ENCODE measurements at places on chromosomes 12 and 14.

GRCh38 chr12:72267974-72268373, 4.2 kb upstream of the TRHDE start:
- DNase-seq: no peak

DNA sequence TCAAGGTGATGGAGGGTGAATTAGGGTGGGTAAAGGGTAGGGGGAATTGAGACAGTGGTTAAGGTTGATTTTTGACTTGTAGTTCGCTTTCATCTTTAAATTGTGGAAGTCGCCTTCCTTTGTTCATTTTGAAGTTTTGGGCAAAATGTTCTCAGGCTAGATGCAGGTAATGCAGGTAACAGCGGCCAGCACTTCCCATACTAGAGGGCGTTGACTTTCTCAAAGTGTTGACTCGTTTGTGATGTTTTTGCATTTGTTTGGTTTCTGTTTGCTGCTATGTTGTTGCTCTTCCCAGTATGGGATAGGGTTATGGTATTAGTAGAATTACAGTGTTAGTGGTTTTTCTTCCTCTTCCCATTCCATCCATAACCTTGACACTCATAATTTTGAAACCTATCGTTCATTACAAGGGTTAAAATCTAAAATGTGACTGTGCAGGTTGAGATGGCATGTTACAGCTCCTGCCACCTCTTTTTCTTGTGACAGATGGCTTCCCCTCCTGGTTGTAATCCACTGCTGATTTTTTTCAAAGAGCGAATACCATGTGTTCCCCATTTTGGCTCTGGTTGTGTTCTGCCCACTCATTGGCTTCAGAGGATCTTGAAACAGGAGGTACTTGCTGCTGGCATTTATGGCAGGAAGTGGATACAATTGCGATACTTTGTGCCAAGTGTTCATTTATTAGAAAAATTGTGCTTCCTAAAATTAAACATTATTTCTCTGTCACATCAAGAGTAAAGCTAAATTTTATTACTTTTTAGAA, 57.1 kb downstream of the ERC1 start:
- no peak for DNase-seq

DNA sequence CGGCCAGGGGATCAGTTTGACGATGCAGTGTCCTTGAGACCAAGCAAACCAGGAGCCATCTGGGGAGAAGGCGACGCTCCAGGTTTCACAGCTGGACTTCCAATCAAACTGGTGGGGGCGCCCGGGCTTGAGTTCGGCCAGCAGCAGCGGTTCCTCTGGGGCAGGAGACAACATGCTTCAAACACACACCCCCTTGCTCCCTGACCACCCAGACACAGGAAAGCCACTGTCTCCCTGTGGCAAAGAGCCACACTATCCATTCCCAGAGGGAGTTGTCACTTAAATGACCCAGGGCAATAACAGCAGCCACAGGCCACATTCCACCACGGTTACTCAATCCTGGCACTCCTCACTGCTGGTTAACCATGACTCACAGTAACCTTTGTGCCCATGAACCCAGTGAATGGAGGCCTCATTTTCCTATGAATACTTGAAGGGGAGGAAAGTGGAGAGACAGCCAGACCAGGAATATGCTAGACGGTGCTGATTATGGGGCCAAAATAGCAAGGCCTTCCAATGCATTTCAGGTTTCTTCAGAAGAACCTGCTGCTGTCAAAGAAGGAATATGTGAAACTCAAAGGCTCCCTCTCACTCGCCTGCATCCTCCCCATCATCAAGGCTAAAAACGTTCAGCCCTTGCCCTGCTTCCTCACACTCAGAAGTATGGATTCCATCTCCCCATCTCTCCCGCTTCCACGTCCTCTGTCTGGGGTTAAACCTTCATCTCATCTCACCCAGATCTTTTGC, 8.5 kb downstream of the WSB2 start:
- no peak for DNase-seq

DNA sequence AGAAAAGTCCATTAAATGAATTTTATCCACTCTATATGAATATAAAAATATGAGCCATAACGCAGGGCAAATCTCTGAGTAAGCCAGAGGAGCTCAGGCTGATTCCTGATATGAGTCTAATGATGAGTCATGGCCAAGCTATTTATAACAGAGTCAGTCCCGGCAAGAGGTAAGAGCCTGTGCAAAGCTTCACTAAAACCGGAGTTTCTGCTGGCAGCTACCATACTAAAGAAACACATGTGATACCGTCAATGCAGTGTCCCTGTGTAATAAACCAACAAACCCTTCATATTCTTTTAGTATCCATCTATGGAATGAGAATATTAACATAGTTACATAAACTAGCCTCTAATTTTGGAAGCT, 319.4 kb downstream of the KCNC2 start:
- no peak for DNase-seq

- DNase-seq: no peak
Measured at GRCh38 chr12:115572440-115572839, 705.1 kb downstream of the MED13L start.

DNA sequence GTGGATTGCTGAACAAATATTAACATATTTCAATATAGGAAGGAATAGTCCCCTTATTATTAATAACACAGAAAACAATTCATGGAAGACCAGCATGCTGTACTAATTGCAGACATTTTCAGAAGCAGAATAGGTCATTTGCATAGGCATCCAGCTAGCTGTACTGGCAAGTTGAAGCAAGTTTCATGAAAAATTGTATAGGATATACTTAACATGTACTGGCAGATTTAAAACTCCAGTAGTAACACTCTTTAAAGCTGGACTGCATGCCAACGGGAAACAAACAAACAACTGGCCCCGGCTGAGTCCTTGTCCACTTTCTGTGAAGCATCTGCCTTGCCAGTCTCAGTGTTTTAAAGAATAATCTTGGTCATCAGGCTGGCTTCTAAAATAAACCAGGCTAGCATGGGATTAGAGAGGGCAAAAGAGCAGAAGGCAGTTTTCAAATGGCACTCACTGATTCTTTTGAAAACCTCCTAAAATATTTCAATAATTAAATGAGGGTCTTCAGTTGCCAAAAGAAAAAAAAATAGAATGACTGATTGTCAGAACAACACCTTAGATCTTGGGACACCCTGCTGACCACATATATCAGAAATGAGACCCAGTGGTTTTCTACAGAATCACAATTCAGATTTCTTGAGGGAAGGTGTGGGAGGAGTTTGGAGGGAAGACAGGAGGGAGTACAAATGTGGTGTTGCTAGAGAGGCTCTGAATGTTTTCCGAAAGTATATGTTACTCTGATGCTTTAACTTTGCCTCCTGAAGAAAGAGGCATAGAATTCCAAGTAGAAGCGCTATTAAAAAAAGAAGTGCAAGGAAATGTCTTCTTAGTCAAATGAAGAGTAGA, 122.5 kb upstream of the KRAS start:
- DNase-seq: no peak

DNA sequence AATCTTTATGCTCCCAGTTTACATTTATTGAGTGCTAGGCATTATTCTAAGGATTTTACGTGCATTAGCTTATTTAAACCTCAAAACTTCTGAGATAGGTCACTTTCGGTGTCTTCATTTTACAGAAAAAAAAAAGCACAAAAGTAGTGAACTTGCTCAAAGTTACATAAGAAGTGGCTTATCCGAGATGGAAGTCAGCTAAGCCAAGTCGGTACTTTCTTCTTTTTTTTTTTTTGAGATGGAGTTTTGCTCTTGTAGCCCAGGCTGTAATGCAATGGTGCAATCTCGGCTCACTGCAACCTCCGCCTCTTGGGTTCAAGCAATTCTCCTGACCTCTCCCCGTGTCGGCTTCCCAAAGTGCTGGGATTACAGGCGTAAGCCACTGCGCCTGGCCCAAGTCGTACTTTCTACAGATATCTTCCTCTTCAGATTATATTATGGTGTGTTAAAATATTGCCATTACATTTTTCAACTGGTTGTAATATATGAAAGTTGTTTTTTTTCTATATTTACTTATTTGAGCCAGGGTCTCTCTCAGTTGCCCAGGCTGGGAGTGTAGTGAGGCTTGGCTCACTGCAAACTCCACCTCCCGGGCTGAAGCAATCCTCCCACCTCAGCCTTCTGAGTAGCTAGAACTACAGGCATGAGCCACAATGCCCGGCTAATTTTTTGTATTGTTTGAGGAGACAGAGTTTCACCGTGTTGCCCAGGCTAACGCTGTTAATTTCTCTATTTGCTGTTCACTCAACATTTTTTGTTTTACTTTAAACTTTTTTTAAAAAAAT, 8.9 kb downstream of the DPPA3 start:
- DNase-seq: no peak

GRCh38 chr12:116926283-116927243, 15.8 kb downstream of the FBXW8 start:
- DNase-seq: no peak

DNA sequence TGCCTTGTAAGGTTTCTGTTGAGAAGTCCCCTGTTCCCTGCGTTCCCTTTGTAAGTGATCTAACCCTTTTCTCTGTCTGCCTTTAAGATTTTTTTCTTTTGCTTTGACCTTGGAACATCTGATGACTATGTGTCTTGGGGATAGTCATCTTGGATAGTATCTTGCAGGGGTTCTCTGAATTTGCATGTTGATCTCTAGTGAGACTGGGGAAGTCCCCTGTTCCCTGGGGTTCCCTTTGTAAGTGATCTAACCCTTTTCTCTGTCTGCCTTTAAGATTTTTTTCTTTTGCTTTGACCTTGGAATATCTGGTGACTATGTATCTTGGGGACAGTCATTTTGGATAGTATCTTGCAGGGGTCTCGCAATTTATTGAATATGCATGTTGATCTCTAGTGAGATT, 38.2 kb upstream of the TMX1 start:
- DNase-seq: no peak

- DNase-seq: no peak
Measured at GRCh38 chr14:97655169-97655948, 858.2 kb downstream of the VRK1 start.

Measured in right kidney (tissue), 9 donors.